ENCODE measurements at places on chromosomes 16 and 17. TPM values are rescaled to one million over a fixed set of nuclear protein-coding genes. Genes with fewer than 3 reads are reported as not detected.
A peak's percentile ranks its signal among the peaks of the same experiment; 100 is the strongest.

GRCh38 chr16:67278773-67279295, 498 bp upstream of the PLEKHG4 start:
- peak; percentile 34 for DNase-seq

GRCh38 chr16:87762620-87763019, 3.2 kb downstream of the KLHDC4 start:
- DNase-seq = no peak

DNA sequence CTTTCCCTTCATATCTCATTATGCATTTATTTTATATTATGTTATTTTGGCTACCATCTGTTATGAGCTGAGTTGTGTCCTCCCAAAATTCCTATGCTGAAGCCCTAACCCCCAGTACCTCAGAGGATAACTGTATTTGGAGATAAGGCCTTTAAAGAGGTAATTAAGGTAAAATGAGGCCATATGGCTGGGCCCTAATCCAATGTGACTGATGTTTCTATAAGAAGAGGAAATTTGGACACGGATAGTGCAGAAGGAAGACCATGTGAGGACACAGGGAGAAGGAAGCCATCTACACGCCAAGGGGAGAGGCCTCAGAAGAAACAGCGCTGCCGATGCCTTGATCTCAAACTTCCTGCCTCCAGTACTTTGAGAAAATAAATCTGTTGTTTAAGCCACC, 557.7 kb upstream of the CDH5 start:
- no peak for DNase-seq

DNA sequence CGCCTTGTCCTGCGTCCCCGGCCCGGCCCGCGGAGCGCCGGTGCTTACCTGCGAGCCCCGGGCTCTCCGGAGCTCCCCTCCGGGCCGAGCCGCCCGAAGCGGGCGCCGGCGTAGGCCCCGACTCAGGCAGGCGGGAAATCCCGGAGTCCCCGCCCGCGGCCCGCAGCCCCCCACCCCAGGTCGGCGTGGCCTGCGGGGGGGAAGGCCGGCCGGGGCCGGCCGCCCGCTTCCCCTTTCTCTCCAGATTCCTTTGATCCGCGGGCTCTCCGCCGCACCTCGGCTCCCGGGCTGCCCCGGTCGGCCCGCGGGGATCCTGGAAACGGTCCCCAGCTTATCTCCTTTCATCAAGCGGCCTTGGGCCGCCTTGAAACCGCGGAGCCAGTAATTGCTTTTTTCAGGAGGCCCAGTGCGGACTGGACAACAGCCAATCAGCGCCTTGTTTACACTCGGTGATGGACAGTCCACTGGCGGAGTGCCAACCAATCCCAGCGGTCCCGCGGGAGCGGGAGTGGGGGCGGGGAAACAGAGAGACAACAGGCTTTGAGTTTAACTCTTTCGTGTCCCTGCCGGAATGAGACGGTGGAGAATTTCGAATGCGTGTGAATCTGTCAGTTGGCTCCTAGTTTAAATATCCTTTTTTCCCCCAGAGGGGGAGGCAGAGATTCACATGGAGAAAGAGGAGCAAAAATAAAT, 1.4 kb upstream of the BAHCC1 start:
- DNase-seq = no peak

DNA sequence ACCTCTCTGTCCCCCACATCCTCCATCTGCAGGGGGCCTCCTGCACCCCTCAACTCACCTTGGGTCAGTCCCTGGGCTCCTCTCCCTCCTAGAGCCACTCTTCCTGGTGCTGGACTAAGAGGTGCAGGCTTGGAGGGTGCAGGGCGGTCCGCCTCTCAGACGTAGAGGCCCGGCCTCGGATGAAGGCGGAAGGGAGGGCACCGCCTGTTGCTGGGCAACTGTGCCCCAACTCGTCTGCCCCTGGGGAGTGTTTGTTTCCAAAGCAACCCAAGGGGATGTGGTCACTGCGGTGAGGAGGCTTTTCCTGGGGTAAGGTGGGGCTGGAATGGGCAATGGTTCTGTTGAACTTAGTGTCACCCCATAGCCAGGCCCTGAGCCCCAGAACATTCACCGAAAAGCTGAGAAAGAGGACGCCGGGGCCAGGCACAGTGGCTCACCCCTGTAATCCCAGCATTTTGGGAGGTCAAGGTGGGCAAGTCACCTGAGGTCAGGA, at the start of gene C16orf54:
Gene C16orf54 (minus strand): TSS at position 138 of the 493 bp plus-strand sequence. CDS start 1,039 bp downstream, outside the sequence.
- DNase-seq = peak; percentile 77

DNA sequence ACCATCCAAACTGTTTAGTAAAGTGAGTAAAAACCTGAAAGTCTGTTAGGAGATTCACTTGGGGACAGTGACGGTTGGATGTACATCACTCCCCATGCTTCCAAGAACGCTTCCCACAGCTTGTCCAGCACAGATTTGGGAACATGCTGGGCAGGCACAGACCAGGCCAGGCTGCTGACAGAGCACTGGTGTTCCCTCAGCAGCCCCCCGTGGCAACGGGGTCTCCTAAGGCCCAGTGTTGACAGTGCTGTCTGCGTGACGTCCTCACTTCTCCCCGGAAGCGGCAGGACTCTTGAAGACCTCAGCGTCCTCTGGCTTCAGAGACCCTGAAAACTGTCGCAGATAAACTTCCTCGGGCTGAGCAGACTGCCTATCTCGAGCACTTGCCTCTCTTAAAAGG, 8.9 kb upstream of the TRPV3 start:
- DNase-seq = no peak

DNA sequence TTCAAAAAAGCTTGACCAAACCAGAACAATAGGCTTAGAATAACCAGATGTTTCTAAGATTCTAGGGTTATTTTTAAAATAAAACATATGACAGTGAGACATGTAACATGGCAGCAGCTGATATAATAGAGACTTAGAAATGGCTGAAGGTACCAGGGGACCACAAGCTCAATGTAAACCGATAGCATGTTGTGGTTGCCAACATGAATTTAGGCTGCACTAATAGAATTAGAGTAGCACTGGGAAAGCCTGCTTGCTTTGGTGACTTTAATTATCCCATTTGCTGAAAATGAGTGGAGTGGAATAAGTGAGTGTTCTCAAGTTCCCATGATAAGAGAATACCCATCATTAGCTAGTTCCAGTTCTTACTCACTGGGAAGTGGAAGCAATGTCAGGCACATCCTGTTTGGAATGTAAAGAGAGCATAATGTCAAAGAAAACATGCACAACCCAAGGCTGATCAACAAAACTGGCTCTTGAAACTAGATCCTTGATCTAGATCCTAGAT, 621.2 kb upstream of the CDH5 start:
- DNase-seq = no peak

GRCh38 chr16:66476328-66477027, 49.4 kb downstream of the BEAN1 start:
- DNase-seq = peak; percentile 29

GRCh38 chr17:40564195-40564882, 933 bp downstream of the CCR7 start:
- DNase-seq = no peak

- no peak for DNase-seq
Measured at GRCh38 chr17:2468270-2468669, 43.4 kb downstream of the METTL16 start.

DNA sequence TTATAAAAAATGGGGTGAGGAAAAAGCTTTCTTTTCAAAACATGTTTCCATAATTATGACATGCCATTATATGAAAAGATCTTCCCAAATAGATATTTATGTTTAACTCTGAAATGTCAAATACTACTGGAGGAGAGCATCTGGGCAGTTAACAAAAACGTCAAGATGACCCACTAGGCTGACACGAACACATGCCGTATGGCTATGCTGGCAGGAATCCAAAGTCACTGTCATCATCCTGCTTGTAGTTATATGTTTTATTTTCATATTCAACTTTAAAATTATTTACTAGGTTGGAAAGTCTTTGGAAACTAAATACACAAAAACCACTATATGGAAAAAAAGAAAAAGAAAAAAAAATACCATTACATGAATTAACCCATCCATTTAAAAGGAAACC, 27.3 kb downstream of the ANKFY1 start:
- no peak for DNase-seq

GRCh38 chr16:88569614-88569984, 604 bp upstream of the ZC3H18 start:
- DNase-seq = no peak

DNA sequence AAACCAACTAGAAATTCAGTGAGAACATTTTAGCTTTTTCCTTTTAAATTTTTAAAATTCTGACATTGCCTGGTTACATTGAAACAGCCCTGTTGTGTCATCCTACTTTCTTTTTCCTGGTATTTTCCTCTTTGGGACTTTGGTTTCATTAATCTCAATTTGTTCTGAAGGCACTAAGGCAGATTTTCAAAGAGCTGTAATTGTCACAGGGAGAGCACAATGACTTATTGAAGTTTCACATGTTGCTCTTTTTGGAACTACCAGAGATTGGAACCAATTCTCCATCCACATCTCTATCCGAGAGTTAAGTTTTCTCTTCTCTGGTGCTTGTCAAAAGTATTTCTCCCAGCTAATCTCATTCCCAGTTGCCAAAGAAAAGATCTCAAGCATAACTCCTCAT, 144.7 kb upstream of the TBX2 start:
- no peak for DNase-seq

- DNase-seq = no peak
Measured at GRCh38 chr17:50469208-50469605, 527 bp upstream of the CHAD start.

DNA sequence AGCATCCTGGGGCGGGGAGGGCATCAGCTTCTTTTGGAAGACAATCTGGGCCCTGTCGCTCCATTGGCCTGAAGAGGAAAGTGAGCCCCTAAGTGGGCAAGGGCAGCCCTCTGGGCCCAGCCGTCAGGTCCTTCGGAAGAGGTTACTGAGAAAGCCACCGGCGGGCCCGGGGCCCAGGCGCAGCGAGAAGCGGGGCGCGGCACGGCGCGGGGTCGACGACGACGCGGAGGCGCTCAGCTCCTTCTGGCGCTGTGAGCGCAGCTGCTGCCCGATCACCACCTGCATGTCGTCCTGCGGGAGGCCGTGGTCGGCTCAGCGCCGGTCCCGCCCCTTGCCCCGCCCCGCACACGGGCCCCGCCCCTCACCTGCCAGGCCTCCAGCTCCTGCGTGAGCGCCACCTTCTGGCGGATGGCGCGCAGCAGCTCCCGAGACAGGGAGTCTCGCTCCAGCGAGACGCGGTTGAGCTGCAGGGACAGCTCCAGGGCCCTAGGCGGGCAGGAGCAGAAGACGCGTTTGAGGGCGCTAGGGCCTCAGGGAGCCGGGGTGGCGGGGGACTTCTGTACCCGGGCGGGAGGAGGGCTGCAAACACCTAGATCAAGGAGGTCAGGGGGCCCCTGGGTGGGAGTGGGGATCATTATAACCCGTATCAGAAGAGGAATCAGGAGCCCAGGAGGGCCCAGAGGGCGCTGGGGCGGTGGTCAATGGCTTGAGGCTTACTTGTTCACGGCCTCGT, 4.3 kb downstream of the THOC6 start:
- peak; percentile 88 for DNase-seq

GRCh38 chr17:79360196-79360595, 250.7 kb downstream of the RBFOX3 start:
- no peak for DNase-seq

- no peak for DNase-seq
Measured at GRCh38 chr17:12089809-12090384, 69.2 kb downstream of the MAP2K4 start.

- no peak for DNase-seq
Measured at GRCh38 chr16:2200313-2200712, 3.9 kb upstream of the CASKIN1 start.

GRCh38 chr17:65677932-65678331, 116.5 kb upstream of the AXIN2 start:
- no peak for DNase-seq

DNA sequence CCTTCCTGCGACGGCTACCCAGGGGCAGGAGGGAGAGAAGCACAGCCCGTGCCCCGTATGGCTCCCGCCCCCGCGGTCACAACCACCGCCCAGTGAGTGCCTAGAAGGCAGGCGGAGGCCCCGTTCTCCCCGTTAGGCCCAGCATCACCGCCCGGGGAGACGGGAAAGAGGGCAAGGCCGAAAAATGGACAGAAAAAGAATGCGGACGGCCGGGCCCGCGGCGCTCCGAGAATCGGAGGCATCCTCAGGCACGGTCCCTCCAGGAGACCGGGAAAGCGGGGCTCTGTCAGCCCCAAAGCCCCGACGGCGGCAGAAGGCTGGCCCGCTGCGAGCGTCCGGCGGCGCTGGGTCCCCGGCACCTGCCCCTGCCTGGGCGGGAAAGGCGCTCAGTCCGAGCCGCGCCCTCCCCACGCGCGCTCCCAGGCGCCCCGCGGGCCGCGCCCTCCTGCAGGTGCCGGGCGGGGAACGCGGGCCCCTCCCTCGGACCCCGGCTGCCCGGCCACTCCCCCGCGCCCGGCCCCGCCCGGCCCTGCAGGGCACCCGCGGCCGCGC, 407 bp downstream of the MCRIP1 start:
- peak; percentile 35 for DNase-seq

- no peak for DNase-seq
Measured at GRCh38 chr16:2516391-2517240, 2.9 kb downstream of the ATP6V0C start.

- DNase-seq = no peak
Measured at GRCh38 chr17:76732734-76733617, 4.2 kb downstream of the SRSF2 start.

DNA sequence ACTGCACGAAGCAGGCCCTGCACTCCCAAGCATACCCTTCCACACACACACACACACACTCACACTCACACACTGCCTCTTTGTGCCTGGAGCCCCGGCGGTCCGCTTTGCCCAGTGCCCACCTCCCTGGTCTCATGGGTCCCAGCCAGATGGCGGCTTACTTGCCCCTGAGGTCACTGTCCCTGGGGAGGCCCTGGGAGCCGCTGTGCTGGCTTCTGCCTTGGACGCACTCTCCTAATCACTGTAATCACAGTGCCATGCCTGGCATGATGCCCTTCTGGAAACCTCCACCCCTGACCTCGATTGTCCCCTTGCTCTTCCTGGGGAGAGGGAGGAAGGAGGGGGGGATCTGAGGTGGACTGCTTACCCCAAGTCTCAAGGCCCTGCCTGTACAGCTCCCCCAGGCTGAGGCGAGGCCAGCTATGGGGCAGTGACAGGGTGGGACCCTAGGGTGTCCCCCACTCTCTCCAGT, 36.0 kb downstream of the ARHGAP23 start:
- no peak for DNase-seq

- DNase-seq = no peak
Measured at GRCh38 chr16:51697454-51697853, 546.4 kb upstream of the SALL1 start.

GRCh38 chr17:10060526-10060925, 137.9 kb downstream of the GAS7 start:
- no peak for DNase-seq

GRCh38 chr16:6032438-6032837, 934.8 kb upstream of the EEF2KMT start:
- DNase-seq = no peak

- DNase-seq = no peak
Measured at GRCh38 chr17:78774453-78774852, 7.6 kb downstream of the CYTH1 start.

- DNase-seq = no peak
Measured at GRCh38 chr17:82304826-82305726, 12.3 kb downstream of the CD7 start.

- no peak for DNase-seq
Measured at GRCh38 chr17:4134721-4135120, 8.1 kb downstream of the ZZEF1 start.

GRCh38 chr17:18261146-18261515, 669 bp downstream of the MIEF2 start:
- DNase-seq = no peak

The HES7 gene
- total RNA-seq = 1.2 TPM

The CACNG4 gene
- total RNA-seq = 0.05 TPM

The AGRP gene
- total RNA-seq = not detected

The MEFV gene
- total RNA-seq = not detected

The SLC16A11 gene
- 0.63 TPM for total RNA-seq

The SOX8 gene
- 2.6 TPM for total RNA-seq

The CCR7 gene
- total RNA-seq = 108 TPM

The WIPF2 gene
- 22.1 TPM for total RNA-seq

The HOXB1 gene
- not detected for total RNA-seq

The GHDC gene
- 24.7 TPM for total RNA-seq
